ENCODE measurements at places on chromosomes 11 and 22.

GRCh38 chr11:119338318-119338890 lies 2.3 kb downstream of the C1QTNF5 start:
- DNase-seq, result peak; percentile 69

- DNase-seq, result peak; percentile 77
Observed at GRCh38 chr11:1652771-1653540, 23.4 kb downstream of the KRTAP5-5 start.

DNA sequence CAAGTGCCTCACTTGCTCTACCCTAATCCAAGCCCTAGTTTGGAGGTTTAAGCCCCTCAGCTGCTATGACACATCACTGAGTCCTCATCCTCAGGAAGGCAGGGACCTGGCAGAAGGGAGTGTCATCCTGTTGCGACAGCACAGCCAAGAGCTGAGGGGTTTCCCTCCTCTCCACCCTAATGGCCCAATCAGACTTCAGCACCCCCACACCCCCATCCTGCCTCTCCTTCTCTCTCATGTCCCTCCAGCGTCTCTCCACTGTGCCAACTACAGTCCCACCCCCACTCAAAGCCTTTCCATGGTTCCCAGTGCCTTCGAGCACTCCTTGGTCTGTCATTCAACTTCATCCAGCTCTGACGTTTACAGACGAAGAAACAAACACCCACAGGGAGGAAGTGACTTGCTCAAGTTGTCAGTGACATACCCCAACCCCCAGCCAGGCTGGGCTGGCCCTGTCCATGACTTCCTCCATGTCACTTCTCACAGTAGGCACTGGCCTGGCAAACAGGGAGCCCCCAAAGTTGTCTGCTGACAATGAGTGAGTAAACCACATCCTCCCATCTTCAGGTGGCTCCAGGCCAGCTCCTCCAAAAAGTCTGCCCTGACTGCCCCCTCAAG lies 15.6 kb downstream of the ARAP1 start:
- DNase-seq, result peak; percentile 98

GRCh38 chr11:112761911-112762706 lies 199.1 kb upstream of the NCAM1 start:
- no peak for DNase-seq

DNA sequence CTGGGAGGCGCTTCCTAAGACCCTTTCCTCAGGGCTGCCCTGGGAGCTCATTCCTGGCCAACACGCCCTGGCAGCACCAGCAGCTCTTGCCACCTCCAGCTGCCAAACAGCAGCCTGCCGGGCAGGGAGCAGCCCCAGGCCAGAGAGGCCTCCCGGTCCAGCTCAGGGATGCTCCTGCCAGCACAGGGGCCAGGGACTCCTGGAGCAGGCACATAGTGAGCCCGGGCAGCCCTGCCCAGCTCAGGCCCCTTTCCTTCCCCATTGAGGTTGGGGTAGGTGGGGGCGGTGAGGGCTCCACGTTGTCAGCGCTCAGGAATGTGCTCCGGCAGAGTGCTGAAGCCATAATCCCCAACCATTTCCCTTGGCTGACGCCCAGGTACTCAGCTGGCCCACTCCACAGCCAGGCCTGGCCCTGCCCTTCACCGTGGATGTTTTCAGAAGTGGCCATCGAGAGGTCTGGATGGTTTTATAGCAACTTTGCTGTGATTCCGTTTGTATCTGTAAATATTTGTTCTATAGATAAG lies 7.6 kb downstream of the SLC39A13 start:
- DNase-seq, result no peak

- DNase-seq, result no peak
Observed at GRCh38 chr11:38460896-38461295, 1862.9 kb upstream of the RAG2 start.

DNA sequence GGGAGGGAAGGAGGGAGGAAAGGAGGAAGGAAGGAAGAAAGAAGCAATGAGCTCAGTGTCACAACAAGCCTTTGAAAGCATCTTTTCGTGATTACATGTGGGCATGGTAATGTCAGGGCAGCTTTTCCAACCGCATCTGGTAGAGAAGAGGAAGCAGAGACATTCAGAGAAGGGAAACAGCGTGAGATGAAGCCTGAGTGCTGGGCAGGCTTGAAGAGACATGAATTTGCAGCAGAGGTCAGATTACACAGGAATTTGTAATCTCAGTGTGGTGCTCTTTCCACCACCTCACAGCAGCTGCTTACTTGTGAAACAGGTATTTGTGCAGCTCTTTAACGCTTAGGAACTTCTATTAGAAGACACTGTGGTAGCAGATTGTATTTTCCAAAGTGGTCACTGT lies 289.5 kb upstream of the C11orf87 start:
- no peak for DNase-seq

DNA sequence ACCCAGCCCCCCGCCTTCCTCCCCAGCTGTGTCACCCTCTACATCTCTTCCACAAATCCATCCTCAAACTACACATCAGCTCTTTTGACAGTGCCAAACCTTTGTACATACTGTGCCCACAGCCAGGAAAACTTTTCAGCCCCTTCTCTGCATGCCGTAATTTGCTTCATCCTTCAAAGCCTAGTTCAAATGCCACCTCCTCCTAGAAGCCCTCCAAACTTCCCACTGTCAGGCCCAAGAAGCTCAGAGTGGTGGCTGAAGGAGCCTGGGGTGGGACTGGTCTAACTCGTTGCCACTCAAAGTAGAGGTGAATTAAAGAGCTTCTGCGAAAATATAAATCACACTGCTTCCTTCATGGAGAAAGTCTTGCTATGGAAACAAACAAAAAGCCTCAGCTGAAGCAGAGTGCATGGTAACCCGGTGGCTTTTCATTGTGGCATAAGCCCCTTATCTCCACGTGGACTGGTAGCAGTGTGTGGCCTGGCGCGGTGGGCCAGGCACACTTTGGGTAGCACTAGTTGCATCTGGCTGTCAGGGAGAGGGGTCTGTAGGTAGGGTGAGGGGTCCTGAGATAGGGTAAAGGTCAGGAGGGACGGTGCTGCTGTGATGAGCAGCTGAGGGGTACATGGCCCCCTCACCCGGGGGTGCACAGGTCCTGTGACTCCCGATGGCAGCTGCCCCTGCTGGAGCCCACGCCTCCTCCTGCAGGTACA lies 76.9 kb downstream of the MYO7A start:
- DNase-seq, result no peak

DNA sequence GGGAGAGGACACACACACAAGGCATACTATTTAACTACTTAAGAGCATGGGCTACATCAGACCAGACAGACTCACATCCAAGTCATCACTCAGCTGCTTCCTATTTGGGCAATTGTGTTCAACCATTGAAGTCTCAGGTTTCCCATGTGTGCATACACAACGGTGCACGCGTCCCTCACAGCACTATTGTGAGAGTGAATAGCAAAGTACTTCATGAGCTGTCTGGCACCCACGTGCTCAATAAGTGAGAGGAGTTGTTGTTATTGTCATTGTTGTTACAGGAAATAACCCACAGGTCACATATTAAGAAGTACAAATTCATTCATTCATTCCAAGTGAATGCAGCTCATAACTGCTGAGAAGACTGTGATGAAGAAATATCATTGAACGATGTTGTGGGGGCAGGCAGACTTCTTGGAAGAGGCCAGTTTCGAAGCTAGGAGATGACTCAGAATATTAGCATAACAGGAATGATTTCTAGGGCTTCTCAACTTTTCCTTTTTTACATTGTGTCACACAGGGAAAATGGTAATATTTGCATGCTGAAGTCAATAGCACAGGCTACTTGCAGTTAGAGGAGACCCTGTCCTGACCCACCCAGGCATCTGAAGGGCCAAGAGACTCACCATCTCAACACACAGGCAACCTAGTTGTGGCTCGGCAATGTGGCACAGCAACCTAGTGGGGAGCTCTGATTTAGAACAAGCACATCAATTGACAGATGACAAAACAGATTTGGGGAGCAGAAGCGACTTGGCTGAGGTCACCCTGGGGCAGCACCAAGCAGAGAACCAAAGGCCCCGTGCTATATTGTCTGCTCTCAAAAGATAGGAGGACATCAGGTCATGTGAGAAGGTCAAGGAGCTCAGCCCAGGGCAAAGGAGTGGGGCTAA lies 606.0 kb downstream of the BUD13 start:
- DNase-seq, result no peak

DNA sequence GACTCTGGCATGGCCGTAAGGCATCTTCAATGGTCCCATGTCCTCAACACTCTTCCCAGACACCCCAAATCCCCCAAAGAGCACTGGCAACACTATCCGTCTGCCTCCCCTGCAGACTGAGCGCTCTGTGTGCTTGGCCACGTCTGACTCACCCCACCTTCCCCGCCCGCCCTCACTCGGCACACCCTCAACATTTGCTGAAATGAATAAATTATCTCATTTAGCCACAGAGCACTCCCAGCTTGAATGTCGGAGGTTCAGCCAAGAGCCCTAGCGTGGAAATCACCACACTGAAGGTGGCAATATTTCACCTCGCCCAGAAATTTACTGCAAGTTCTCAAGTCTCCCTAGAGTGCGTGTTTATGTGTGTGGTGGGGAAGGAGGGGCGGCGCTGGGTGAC lies 46.6 kb upstream of the TCF20 start:
- DNase-seq, result no peak

GRCh38 chr11:12915093-12915492 lies 94.0 kb upstream of the RASSF10 start:
- DNase-seq, result no peak

- peak; percentile 66 for DNase-seq
Observed at GRCh38 chr11:124867700-124868099, 2.5 kb downstream of the ROBO3 start.

GRCh38 chr11:13680501-13681264 lies 12.2 kb downstream of the FAR1 start:
- DNase-seq, result peak; percentile 61

DNA sequence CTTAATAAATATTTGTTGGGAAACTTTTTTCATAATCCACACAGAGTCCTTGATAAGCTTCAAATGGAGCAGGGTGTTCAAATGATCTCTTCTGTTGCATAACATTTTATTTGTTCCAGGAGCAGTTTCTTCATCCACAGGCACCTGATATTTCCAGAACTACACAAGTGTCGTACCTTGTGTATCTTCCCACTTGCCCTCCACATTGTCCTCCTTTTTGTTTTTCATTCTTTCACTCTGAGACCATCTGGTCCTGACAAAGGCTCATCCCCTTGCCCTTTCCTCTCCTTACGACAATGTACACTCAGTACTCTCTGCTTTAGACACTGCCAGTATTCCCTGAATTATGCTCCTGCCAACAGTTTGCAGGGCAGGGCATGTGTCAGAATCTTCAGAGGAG lies 5.2 kb upstream of the AMOTL1 start:
- DNase-seq, result no peak

- no peak for DNase-seq
Observed at GRCh38 chr11:64726211-64726641, 3.2 kb upstream of the NRXN2 start.

- no peak for DNase-seq
Observed at GRCh38 chr11:15840966-15841365, 515.4 kb downstream of the SOX6 start.

GRCh38 chr11:125155100-125155444 lies 9.5 kb upstream of the PKNOX2 start:
- DNase-seq, result no peak

GRCh38 chr11:1293619-1294015 lies 15.8 kb downstream of the TOLLIP start:
- DNase-seq, result peak; percentile 60

GRCh38 chr11:125281831-125282595 lies 117.5 kb downstream of the PKNOX2 start:
- no peak for DNase-seq

DNA sequence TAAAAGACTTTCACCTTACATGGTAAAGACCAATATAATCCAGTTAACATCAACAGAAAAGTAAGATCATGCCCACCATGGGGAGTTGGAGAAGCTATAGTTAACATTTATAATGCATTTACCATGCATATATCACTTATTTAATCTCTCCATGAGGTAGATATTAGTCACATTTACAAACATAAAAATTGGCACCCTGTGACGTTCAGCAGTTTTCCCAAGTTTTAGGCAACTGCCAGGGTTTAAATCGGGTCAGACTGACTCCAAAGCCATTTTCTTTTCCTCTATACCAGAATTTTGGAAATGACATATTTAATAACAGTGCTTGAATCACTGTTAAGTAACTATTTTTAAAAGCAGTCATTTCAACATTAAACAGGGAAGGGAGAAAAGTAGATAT lies 266.3 kb downstream of the DDX10 start:
- DNase-seq, result no peak

GRCh38 chr11:73386016-73386415 lies 9.8 kb downstream of the RELT start:
- peak; percentile 46 for DNase-seq

DNA sequence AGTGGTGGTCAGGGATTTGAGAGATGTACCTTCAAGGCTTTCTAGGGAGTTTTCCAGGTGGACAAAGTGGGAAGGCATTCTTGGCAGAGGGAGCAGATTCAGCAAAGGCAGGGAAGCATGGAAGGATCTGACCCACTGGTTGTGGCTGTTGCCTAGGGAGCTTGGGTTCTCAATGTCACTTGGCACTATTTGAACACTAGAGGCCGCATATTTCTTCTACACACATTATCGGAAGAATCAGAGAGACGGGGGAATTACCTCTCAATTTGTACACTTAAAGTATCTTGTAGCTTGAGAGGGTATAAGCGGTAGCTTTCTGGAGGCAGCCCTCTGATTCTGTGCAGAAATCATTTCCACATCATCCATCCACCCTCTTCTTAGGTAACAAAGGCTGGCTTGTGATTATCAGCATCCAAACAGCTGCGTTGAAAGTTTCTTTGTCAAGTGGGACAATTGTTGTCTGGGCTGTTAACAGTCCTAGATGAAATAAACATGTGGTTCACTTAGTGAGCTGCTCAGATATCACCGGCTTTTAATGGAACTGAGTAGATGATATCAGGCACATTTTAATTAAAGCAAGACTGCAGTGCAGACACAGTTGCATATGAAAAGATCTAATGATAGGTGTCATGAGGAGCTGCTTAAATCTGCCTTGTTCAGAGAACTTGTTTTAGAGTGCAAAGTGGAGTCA lies 2.6 kb downstream of the NELL1 start:
- DNase-seq, result no peak
